ENCODE measurements at places on chromosomes 3 and 15. TPM values are rescaled to one million over a fixed set of nuclear protein-coding genes. Genes with fewer than 3 reads are reported as not detected.

The ATP2C1 gene
- total RNA-seq, result 53.4 TPM

The GOLGA6L7 gene
- not detected for total RNA-seq

The FETUB gene
- not detected for total RNA-seq

The ALPK3 gene
- 0.89 TPM for total RNA-seq

The ZIC4 gene
- not detected for total RNA-seq
